CD4-positive, alpha-beta T cell treated with Interleukin-21 for 1 hour (primary cell): ENCODE measurements at places on chromosomes 13 and 19.

- DNase-seq, result no peak
Observed at GRCh38 chr19:23525276-23525852, 130.1 kb upstream of the ZNF91 start.

DNA sequence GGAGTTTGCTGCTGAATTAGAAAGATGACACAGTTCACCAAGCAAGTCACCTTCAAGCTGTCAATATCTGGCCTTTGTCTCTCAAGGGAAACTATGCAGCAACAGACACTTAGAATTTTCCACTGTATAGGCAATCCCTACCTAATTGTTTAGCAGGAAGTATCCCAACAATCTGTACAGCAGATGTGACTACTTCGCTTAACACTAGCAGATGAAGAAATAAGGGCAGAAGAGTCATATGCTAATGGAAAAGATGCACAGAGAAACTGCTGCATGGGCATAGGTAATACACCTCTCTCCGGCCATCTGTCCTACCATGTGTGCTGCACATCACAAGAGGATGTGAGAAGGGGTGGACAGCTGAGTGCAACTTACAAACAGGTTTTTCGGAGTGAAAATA, 851.2 kb downstream of the PCDH9 start:
- no peak for DNase-seq

DNA sequence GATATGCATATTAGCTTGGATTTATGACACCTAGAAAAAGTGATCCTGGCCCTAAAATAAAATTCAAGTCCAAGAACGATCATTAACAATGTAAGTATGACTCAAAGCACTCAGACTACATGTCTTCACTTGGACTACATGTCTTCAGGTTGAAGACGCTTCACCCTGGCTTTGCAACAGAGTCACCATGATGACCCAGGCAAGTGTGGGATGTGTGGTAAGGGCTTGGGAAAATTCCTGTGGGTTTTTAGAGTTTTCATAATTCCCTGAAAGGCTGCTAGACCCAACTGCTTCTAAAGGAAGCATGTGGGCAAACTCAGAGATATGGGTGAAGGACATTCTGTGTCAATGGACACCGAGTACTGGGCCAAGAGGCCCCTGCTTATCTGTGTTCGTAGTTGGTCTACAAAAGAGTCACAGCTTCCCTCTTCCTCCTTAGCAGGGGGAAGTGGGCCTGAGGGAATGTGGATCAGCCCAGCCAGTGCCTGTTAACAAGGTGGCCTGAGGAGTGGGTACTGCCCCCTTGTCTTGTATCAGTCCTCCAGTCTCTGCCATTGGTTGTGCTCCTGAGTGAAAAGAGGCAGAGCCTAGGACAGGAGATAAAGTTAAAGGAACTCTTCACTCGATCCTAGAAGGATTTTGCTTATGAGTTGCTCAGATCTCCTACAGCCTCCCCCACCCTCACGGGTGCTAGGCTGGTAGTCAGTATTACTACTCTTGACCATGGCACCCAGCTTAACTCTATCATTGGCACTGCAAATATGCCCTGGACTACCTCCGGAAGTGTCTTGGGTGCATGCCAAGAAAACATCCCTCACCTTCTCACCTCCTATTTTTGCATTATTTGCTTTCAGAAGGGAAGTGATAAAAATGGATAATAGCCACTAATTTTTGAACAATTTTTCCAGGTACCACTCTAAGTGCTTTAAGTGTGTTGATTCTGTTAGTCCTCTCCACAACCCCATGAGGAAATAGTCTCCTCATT, 406.3 kb downstream of the COG6 start:
- no peak for DNase-seq

- no peak for DNase-seq
Observed at GRCh38 chr19:15108145-15108844, 1.1 kb downstream of the SYDE1 start.

DNA sequence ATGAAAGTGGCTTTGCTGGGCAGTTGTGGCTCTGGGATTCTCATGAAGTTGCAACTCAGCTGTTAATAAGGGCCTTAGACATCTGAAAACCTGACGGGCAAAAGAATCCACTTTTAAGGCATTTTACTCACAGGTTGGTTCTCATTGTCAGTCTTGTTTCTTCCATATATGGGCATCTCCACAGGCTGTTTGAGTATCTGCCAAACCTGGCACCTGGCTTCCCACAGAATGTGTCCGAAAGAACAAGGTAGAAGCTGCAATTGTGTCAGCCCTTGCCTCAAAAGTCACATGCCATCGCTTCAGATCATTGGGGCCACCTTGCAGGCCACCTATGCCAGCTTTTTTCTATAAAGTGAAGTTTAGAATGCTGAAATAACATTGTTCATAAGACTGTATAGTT, 102.4 kb downstream of the KCTD12 start:
- DNase-seq, result no peak

GRCh38 chr19:11168568-11168967, 13.0 kb upstream of the SPC24 start:
- no peak for DNase-seq

- DNase-seq, result no peak
Observed at GRCh38 chr13:46594374-46595078, 41.6 kb downstream of the LRCH1 start.
